ENCODE measurements at places on chromosomes 2 and 18.

DNA sequence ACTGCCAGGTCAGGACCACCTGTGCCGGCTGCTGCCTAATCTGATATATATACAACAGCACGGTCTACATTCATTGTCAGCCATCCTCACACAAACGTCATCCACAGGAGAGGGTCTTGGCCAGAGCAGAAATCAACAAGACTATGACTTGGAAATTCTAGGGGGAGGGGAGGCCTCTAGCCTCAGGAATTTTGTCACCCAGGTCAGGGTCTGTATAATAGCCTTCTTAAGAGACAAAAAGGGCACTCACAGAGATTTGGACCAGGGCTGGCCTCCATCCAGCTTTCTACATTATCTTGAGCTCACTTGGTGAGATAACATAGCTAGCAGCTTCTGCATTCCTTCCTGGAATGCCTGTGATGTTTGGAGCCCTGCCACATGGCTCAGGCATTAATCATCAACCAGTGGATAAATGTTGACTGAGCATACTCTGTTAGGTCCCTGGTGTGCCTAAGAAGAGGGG lies 50.4 kb upstream of the CTIF start:
- DNase-seq = no peak

- DNase-seq = no peak
These were observed 509.7 kb upstream of the MYT1L start for GRCh38 chr2:2840681-2841300.

- DNase-seq = no peak
These were observed 168.4 kb downstream of the LTBP1 start for GRCh38 chr2:33115196-33115595.

- peak; percentile 18 for DNase-seq
These were observed 63.1 kb downstream of the FECH start for GRCh38 chr18:57523171-57523956.

- no peak for DNase-seq
These were observed 237.7 kb downstream of the SEPTIN10 start for GRCh38 chr2:109376115-109376514.

GRCh38 chr2:7994397-7994951 lies 687.4 kb upstream of the ID2 start:
- no peak for DNase-seq

GRCh38 chr2:230230087-230230486 lies 4.6 kb downstream of the SP140 start:
- no peak for DNase-seq
